ENCODE measurements at places on chromosomes 12 and 14.
A peak's percentile ranks its signal among the peaks of the same experiment; 100 is the strongest.

DNA sequence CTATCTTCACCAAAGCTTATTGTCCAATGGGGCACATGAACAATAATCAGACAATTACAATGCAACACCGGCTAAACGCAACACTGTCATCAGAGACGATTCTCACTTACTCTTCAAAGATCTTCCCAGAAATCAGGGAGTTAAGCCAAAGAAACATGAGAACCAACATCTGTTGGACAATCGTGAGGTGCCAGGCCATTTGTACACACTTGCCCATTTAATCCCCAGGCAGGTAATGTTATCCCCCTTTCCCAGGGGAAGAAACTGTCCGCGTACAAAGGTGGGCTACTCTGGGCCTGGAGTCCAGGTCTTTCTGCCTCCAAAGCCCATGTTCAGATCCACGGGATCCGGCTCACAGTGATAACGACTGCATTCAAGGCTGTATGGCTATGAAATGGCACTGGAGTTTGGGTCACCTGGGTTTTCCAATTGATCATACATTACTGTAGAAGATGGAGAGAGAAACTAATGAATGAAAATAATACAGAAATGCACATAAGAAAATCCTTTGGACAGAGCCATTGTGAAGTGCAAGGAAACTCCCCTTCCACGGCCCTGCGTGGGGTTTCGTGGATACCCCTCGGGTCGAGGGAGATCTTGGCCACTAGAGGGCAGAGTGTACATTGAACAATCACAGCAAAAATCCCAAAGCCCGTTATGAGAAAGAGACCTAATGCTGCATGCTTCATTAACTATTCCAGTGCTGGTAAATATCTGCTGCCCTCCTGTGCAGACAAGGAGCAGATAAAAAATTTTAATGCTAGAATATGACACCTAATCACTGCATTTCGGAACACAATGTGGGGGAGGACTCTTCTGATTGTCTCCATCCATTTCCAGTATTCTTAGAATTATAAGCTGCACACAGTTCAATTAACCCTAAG, 111.4 kb downstream of the EGLN3 start:
- peak; percentile 48 for DNase-seq

DNA sequence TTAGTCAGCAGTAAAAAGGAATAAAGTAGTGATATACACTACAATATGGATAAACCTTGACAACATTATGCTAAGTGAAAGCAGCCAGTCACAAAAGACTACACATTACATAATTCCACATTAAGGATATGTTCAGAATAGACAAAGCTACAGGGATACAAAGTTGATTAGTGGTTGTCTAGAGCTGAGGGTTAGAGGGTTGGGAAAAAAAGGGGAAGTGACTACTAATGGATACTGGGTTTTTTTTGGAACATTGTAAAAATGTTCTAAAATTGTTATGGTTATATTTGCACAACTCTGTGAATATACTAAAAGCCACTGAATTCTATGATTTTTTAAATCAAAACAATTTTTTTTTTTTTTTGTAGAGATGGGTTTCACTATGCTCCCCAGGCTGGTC, 4.8 kb upstream of the NGDN start:
- DNase-seq, result no peak

DNA sequence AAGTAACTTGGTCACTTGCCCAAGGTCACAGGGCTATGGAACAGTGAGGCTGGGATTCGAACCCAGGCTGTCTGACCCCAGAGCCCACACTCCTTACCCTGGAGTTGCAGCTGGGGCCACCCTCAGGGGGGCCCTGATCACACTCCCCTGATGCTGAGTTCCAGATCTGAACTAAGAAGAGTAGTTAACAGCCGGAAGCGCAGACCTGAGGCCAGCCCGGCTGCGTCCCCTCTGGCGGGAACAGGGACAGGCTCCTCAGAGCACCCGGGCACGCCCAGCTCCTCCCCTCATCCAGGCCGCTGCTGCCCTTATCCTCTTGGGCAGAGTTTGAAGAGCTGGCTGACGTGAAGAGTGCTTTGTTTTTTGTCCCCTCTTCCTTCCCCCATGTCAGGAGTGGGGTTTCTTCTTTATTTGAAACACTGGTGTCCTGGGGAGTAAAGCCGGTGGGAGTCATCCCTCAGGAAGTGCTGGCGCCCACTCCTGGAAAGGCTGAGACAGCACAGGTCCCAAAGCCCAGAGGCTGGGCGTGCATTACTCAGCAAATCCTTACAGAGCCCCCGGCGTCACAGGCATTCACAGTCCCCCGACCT, 8.7 kb downstream of the PHB2 start:
- peak; percentile 76 for DNase-seq

DNA sequence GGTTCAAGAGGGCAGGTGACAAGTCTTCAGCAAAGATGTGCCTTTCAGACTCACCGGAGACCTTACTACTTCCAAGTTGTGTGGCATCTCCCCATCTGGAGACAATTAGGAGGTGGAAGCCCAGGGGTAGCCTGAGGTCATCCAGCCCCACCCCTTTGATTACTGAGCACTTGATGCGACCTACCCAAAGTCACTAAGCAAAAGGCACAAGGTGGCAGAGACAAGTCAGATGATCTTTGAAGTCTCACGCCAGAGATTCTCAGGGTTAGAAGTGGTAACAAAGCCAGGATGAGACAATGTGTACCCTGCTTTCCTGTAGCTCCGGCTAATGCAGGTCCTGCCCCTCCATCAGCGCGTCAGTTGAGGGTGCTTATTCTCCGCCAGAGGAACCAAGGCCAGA, 1.4 kb upstream of the FOXN3 start:
- no peak for DNase-seq

- peak; percentile 95 for DNase-seq
Observed at GRCh38 chr12:118307069-118307954, 65.4 kb downstream of the TAOK3 start.

DNA sequence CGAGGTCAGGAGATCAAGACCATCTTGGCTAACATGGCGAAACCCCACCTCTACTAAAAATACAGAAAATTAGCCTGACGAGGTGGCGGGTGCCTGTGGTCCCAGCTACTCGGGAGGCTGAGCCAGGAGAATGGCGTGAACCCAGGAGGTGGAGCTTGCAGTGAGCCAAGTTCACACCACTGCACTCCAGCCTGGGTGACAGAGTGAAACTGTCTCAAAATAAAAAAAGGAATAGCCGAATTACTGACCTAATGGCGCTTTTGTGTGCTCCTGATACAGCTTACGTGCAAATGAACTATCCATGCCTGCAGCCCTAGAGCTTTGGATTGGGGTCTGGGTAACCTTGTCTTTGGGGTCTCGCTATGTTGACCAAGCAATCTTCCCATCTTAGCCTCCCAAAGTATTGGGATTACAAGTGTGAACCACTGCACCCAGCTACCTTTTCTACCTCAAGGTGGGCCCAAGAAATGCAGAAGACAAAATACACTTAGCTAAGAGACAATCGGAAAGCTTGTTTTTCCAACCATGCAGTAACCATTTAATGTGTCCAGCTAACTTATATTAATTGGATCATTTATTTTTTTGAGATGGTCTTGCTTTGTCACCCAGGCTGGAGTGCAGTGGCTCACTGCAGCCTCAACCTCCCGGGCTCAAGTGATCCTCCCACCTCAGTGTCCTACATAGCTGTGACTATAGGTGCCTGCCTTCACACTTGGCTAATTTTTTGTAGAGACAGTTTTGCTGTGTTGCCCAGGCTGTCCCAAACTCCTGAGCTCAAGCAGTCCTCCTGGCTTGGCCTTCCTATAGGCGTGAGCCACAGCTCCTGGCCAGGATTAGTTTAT, 5.5 kb downstream of the PABPN1 start:
- DNase-seq, result no peak

DNA sequence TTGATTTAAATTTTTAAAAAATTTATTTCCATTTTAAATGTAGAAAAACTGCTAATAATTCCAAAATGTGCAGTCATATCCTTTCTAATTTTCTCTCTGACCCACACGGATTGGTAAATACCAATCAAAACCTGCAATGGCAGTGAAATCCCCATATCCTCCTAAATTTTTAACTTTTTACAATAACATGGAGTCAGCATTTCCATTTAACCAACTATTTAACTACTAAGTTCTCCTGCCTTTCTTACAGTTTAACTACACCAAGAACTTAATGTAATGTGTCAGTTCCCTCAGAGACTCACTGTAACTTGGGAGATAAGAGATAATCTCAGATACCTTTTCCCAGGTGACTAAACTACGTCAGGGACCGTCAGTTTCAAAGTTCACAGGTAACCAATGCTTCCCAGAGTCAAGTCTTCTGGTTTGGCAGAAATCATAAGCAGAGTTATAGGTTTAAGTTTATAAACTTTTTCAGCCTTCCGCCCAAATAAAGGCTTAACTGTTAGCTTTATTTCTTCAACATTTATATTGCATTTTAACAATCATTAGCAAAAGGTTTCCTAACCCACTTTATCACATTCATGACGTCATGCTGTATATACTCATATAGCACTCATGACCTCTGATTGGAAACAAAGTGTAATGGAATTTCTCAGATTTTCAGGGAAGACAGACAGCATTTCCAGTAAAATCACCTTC, 7.6 kb downstream of the KRAS start:
- DNase-seq, result peak; percentile 45

GRCh38 chr12:25248137-25248536, 2.6 kb downstream of the KRAS start:
- no peak for DNase-seq

- DNase-seq, result no peak
Observed at GRCh38 chr12:57098546-57098945, 9.6 kb downstream of the NAB2 start.

DNA sequence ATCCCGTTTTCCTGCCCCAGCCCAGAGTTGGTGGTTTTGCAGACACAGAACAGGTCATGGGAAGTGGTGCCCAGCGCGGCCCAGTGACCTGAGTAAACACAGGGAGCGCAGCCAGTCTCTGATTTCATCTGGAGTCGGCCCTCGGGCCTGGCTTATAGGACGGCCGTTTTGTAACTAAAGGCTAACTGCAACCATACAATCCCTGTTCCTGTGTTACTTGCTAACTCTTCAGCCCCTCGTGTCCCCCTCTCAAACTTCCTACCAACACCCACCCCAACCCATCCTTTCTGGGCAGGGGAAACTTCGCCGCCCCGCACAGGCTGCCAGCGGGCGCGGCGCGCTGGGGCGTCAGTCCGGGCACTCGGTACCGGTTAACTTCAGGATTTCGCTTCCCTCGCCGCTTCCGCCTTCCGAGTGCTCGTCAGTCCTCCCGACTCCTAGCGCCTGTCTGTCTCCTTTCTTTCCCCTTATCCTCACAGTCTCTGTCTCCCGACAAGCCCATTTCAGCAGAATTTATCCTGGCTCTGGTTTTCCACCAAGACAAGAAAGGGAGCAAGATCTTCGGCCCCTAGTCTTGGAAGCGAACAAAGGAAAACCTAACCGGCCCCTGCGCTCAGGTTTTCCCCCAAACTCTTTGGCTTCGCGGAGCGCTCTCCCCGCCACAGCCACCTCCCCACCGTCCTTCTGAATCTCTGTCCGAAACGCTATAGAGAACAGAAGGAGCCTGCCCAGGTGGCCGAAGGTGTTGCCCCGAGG, 2.0 kb downstream of the SIX1 start:
- DNase-seq, result peak; percentile 78
